ENCODE measurements at places on chromosomes 5 and 9.

DNA sequence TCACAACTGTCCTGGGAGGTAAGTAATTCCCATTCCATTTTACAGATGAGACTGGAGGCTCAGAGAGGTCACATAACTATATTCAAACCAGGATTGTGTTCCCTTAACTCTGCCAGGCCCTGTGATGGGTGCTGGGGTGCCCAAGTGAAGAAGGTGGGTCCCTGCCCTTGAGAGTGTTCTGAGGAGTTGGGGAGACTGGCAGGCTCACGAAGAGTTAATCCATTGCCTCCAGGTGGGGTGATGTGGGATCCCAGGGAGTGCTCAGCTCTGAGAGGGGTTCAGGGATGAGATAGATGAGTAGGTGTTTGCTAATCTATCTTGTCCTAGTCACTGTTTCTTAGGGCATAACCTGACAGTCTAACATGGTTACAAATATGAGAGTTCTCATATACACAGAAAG is 36.7 kb downstream of the GSN start:
- DNase-seq, result no peak

DNA sequence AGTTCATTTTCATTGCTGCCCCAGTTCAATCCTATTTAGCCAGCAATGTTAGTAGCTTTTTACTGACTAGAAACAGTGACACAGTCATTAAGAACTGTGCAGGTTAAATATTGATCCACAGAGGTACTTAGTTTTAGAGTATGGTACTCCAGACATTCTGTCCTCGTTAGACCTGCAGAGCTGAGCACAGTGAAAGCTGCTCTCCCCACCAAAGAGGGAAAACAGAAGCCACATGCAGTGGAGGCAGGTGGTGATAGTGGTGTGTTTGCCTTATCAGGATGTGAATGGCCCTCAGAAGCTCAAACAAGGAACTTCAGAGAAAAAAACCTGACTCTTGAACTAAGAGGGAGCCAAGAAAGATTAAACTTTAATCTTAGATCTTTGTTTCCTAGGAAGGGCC is 75.5 kb downstream of the UNC13B start:
- DNase-seq, result no peak

DNA sequence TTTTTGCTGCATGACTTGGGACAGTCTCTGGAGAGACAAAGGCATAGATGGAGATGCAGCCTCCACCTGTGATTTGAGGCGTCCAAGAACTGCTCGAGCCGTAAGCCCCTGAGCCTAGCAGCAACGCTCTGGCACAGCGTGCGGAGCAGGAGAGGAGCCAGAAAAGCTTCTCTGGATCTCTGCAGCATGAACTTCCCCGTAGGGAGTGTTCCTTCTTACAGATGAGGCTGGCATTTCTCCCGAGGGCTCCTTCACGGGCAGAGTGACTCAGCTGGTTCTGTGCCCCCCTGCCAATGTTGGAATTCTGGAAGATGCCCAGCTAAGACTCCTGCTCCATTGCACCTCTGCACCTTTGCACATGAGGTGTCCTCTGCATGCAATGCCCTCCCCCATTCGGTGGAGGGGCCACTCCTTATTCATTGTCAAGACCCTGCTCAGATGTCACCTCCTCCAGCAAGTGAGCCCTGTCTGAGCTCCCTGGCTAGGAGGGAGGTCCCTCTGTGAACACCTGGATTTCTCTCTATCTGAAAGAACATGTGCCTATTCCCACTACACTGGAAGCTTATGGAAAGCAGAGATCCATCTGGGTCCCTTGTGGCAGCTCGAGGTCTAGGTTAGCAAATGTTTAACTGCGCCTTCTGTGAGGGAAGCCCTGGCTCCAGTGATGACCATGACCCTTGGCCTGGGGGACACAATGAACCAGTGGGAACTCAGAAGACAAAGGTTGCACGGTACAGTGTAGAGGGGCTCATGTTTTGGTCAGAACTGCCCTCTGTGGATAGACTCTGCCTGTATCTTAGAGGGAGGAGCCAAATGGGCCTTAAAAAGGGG is 39.6 kb downstream of the SH3PXD2B start:
- no peak for DNase-seq

- no peak for DNase-seq
Measured at GRCh38 chr9:78149702-78150291, 86.1 kb upstream of the CEP78 start.

- DNase-seq, result no peak
Measured at GRCh38 chr9:126495411-126496180, 118.1 kb upstream of the LMX1B start.

- no peak for DNase-seq
Measured at GRCh38 chr5:5419291-5420210, 2.9 kb upstream of the ICE1 start.

GRCh38 chr5:83294246-83294645 is 177.3 kb upstream of the VCAN start:
- no peak for DNase-seq

DNA sequence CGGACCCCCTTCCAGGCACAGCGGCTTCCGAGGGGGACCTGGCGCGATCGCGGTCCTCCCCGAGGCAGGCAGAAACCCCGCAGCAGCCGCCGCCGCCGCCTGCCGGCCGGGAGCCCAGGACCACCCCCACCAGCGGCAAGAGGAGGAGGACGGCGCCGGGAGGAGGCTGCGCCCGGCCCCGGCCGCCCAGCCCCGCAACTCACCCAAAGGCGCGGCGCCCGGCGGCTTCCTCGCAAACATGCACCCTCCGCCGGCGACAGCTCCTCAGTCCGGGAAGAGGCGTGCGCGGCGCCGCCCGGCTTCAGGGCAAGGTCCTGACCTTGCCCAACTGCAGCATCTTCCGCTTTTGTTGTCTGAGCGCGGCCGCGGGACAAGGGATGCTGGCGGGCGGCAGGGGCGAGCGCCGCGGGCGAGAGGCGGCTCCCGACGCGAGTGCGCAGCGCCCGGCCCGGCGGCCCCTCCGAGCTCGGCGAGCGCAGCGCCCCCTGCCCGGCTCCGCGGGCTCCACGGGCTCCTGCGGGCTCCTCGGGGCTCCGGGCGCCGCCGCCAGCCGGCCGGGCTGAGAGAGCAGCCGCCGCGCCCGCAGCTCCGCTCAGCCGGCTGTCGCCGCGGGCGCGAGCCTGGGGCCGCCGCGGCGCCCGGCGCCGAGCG is 507 bp downstream of the CTNND2 start:
- DNase-seq, result no peak

DNA sequence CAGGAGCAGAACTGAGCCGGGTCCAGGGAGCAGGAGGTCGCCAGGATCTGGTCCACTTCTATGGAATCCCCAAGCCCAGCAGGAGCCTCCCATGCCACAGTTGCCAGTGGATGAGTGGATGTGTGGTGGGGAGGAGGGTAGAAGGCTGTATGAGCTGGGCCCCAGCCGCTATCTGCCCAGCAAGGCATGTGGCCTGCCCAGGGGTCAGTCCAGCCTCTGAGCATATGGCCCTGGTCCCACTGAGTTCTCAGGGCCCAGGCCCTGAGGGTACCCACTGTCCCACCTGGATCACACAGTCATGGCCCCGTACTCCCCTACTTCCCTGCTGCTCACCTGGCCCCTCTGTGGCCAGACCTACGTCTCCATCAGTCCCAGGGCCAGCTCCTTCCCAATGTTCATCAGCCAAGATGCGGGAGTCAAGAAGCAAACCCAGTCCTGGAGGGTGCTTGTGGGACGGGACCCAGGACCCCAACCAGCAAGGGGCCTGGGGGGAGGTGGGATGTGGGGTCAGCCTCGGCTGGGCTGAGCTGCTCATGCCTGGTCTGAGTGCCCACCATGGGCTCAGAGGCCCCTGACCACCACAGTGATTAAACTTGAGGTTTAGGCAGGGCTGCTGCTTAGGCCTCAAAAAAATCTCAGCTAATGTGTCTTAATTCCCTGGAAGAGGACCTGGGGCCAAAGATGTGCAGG is 152.7 kb downstream of the COL23A1 start:
- no peak for DNase-seq

GRCh38 chr5:122408592-122409224 is 96.7 kb downstream of the SNCAIP start:
- DNase-seq, result no peak

- no peak for DNase-seq
Measured at GRCh38 chr5:117207088-117207668, 632.6 kb upstream of the SEMA6A start.

- DNase-seq, result no peak
Measured at GRCh38 chr5:111004291-111004690, 67.2 kb upstream of the TSLP start.

GRCh38 chr5:8954801-8955200 is 591.1 kb downstream of the SEMA5A start:
- DNase-seq, result no peak

DNA sequence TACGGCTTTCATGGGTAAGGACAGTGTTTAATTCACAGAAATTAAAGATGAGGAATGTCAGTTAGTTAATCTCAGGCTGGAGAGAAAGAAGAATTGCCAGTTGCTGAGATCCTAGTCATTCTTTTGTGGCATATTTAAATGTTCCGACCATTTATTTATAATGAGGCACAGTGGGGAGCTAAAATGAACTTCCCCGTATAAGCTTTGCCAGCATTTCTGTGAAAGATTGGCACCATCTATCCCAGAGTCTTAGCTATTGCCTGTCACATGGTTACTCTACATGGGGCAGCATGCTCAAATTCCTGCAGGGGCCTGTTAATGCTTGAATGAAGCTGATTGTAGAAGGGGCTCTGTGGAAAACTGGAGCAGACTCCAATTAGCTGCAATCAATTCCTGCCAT is 314.1 kb downstream of the PRELID2 start:
- DNase-seq, result no peak
